ENCODE measurements at places on chromosomes 5 and 9. TPM values are rescaled to one million over a fixed set of nuclear protein-coding genes. Genes with fewer than 3 reads are reported as not detected.

GRCh38 chr9:108838017-108838416 lies 17.8 kb downstream of the ACTL7B start:
- DNase-seq: no peak

The SLC28A3 gene
- polyA plus RNA-seq: 0.07 TPM

The PRR7 gene
- polyA plus RNA-seq: 1.1 TPM

GRCh38 chr5:150641006-150641570 lies 628 bp downstream of the SYNPO start:
- no peak for DNase-seq

The FSTL4 gene
- 0.67 TPM for polyA plus RNA-seq

DNA sequence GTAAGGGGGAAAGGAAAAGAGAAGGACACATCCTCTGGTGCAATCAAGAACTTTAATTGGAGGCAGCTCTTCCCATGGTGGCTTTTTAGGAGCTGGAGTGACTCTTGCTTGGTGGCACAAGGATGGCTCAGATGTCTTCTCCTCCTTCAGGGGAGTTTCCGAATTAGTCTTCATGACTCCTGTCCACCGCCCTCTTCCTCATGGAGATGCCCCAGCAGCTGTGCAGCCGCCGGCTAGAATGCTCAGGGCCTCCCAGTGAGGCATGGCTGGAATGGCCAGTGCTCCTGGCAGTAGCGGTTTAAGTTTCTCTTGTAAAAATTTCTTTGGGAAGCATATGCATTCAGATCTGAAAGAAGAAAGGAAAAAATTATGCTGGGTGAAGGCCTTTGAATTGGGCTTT lies 8.8 kb upstream of the TEX53 start:
- DNase-seq: no peak

DNA sequence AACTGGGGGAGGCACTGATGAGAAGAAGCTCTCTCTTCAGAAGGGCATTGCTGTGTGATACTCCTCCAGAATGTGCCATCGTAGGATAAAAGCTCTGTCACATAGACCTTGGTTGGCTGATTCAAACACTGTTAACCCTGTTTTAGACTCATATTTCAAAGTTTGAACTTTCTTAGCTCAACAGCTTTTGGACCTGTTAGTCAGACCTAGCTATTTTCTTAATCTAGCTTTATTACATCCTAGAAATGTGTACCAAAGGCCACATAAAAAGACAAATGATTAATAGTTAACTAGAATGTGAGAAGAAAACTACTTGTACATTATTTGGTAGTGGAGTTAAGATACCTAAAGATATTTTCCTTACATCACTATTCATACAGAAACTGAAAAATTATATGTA lies 4.3 kb downstream of the RHOBTB3 start:
- DNase-seq: no peak

- no peak for DNase-seq
These were observed 110.9 kb upstream of the PRRC1 start for GRCh38 chr5:127406326-127407121.

GRCh38 chr5:159449925-159450324 lies 119.6 kb upstream of the IL12B start:
- DNase-seq: no peak

DNA sequence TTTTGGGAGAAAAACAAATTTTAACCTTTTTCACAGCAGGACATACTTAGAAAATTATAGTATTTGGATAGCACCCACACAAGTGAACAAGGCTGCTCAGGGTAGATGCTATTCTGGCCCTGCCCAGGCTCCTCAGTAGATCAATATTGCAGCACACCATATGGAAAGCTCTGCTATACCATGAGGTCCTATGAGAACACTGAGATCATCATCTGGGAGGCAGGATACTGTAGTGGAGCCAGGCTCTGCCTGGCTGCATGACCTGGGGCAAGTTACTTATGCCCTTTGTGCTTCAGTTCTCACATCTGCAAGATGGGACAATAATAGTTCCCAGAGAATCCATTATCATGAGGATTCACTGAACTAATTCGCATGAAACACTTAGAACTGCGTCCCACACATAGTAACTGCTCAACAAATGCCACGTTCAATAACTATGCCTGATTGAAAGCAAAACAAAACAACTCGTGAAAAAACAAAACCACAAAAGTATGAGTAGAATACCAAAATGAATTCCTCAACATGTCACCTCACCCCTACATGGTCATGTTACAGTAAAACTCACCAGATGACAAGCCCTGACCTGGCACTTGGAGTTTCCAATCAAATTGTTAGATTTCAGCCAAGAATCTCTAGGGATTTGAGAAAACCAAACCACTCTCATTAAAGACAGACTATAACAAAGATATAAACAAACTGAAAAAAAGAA lies 31.9 kb downstream of the ARSB start:
- DNase-seq: no peak

DNA sequence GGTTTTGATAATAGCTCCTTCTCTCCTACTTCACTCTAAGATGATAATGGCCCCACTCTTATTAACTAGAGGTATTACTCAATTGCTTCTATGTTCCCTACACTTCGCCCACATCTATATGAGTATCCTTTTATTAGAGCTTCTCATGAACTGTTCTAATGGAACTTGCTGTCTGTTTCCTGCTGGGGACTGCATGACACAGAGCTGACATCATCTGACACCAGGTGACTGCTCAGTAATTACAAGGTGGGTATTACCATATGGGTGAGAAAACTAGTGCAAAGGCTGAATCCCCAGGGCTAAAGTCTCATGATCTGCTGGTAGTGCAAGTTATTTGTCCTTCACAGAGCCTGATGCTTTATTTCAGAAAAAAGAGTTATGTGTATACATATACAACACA lies 146.2 kb upstream of the PLCXD3 start:
- no peak for DNase-seq

The MEGF10 gene
- 1.7 TPM for polyA plus RNA-seq

The INSL6 gene
- 0.79 TPM for polyA plus RNA-seq

DNA sequence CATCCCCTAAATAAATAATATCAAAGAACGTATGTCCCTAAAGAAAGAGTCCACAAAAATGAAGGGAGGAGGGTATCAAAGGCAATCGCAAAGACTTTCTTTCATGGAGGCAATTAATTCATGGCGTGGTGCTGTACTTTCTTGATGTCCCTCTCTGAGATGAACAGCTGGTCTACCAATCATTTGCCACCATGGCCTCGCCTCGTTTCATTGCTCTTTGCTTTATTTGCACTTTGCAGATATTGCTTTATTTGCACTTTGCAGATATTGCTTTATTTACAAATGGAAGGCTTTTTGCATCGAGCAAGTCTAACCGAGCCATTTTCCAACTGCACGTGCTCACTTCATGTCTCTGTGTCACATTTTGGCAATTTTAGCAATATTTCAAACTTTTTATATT lies 104.0 kb upstream of the PTCH1 start:
- no peak for DNase-seq

DNA sequence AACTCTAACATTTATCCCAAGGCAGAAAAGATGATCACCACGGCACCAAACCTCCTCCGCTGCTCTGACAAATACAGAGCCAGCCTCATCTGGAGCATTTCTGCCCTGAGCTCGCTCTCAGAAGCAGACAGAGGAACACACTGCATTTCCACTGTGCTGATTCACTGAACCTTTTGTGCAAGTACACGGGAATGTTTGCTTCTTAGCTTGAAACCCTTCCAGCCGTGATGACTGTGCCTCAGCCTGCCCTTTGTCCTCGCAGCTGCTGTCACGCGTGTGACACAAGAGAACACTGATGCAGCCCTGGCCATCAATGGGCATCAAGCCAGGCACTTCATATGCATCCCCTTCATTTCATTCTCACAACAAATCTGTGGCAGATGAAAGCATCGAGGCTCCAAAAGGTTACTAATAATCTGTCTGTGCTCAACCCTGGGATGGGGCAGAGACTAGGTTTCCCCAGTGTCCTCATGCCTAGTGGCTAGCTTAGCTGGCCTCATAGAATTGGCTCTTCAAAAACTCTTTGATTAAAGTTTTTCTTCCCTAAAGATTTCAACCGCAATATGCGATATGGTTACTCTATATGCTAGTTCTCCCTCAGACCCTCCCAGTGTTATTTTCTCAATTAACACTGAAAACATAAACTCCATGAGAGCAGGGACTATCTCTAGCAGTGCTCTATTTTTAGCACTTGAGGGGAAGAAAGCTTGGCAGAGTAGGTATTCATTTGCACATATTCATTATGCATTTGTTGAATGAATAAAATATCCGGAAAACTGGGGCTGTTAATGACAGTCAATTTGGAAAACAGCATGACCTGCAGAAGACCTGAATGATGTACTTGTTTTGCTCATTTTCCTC lies 7.3 kb downstream of the CDC14B start:
- no peak for DNase-seq

The ZDHHC11B gene
- 3.3 TPM for polyA plus RNA-seq

- no peak for DNase-seq
These were observed at the start of gene PHF2 for GRCh38 chr9:93576258-93577077. TSS of gene PHF2 (plus strand) at chr9:93576584. CDS start at chr9:93576774, 190 bp downstream.

DNA sequence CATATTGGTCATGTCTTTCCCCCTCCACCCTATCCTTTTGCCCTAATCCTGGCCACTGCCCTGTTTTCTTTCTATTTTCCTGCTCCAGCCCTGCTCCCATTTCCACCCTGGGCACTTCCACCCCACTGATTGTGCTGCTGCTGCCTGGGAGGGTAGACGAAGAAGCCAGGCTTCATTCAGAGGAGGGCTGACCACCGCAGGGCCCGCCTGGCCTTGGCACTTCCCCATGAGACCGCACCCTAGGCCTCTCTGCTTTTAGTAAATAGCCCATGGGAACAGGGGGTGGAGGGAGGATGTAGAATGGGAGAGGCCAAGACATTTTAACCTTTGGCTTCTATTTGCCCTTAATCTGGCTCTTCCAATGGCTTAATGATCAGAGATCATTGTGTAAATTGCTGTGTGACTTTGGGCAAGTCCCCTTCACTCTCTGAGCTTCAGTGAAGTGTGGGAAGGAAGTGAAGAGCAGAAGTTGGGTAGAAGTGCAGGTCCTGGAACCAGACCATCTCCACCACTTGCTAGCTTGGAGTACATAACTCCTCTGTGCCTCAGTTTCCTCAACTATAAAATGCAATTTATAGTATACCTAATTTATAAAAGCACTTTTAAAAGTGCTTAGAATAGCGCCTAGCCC lies 13.6 kb upstream of the GPX3 start:
- no peak for DNase-seq

DNA sequence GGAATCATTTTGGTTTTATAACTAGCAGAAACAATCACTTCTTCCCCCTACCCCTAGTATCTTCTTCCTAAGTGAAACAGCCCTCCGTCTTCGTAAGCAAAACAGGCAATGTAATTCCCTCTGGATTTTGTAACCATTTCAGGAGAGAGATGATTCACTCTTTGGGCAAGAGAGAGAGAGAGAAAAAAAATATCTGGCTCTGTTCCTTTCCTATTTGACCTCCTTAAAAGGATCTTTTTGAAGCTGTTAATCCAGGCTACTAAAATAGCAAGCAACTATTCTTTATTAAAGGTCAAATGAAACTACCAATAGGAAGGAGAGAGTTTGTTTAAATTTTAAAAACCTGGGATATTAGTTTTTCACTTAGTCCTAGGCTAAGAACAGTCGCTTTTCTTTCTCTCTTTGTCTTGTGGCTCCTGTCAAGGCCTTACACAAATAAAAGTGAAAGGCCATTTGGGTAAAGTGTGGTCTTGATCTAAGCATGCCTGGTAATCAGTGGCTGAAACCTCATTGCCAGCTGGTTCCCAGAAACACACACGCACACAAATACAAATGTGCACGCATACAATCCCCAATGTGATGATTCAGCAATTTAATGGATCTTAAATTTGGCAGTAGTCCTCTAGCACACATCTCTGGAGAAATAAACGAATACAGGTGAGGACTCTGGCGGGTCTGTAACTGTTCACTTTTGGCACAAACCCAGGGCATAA lies 70.2 kb downstream of the PRUNE2 start:
- no peak for DNase-seq

GRCh38 chr5:67333171-67333570 lies 136.6 kb upstream of the CD180 start:
- DNase-seq: no peak

The ZNF474 gene
- 0.66 TPM for polyA plus RNA-seq

DNA sequence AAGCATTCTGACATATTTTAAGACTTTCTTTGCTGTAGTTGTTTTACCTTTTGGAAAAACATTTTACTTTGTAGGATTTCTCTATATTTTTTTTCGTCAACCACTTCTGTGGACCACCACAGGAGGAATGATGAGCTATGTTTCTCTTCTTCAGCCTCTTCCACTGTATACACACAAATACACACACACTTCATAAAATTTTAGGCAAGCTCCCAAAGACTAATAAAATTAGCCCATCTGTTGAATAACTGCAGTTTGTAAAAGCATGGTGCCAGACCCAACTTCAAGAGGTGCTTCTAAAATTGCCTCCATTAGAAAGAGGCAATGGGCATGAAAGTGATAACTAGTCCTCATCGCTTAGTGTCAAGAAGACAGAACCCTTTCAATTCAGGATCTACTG lies 4.1 kb upstream of the CEP120 start:
- no peak for DNase-seq

GRCh38 chr5:91103353-91104061 lies 279.6 kb downstream of the ARRDC3 start:
- DNase-seq: no peak

The PLAC8L1 gene
- polyA plus RNA-seq: 2.6 TPM
